ENCODE measurements at places on chromosomes 3 and 15.

- peak; percentile 37 for DNase-seq
Measured at GRCh38 chr15:41888662-41889253, 5.1 kb downstream of the SPTBN5 start.

GRCh38 chr3:178982137-178982536 lies 89.5 kb downstream of the ZMAT3 start:
- DNase-seq = no peak

DNA sequence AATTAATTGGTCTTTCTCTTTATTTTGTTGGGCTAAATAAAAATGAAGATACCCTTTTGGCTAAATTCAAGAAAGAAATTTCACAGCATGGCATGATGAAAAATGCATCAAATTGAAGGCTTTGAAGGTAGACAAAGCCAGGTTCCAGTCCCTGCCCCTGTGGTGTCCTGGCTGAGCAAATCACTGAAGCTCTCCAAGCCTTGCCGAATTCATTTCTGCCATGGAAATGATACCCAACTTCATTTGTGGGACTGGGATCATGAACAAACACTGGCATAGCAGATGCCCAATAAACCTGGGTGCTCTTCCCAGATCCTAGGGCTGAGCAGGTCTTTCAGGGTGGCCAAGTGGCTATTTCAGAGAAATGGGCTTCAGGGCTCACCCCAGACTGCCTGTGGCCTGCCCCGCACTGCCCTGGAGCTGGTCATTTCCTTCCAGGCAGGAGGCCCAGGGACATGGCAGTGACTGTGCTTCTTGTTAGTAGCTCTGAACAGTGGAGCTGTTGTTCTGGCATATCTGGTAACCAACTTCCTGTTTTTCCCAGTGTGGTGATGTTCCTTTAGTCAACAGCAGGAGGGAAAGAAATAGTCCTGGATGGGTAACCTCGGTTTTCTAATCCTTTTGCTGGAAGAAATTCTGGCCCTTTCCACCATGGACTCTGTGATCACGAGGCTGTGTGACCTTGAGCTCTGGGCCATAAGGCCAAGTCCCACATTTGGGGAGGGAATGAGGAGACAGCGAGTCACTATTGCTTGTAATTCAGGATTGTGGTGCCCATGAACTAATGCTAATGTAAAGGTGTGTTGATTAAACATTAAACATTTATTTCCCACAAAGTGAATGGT lies 47.6 kb downstream of the CTDSPL start:
- DNase-seq = no peak

DNA sequence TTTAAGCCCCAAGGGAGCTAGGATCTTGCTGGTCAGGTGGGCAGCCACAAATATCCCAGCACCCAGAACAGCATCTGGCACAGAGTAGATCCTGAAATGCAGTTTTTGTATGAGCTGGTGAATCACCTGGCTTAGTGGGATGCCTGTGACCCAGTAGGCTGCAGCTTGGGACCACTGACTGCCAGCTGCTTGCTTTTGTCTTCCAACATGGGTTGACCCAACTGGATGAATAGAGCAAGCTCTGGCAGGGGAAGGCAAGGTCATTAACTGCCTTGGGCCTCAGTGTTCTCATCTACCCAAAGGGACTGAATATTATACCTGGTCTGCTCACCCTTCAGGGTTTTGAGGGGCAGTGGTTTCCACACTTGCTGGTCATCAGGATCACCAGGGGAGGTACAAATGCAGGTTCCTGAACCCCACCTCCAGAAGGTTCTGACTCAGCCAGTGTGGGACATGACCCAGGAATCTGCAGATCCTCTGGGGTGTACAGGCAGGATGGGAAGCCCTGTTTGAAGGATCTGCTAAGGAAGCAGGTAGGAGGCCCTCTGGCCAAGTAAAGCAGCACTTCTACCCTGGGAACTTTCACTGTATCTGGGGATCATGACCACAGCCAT lies 55.4 kb downstream of the ITGA11 start:
- no peak for DNase-seq

- no peak for DNase-seq
Measured at GRCh38 chr3:174667386-174667785, 191.7 kb upstream of the NAALADL2 start.

DNA sequence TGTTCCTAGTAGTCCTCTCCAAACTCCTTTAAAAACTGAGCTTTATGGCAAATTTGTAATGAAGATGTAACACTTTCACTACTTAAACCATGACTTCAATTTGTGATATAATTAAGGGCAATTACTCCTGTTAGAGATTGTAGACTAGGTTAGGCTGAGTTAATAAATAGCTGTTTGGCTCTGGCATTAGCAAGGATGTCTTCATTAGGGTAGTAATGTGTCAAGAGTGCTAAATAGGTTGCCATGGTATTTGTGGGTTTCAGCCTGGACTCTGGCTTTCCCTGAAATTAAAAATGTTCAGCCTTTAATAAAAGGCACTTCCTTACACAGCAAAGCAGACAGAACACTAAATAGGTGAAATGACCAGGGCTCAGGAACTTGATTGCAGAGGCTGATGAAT lies 71.9 kb downstream of the GHSR start:
- DNase-seq = no peak

- DNase-seq = no peak
Measured at GRCh38 chr3:128572644-128573105, 77.9 kb downstream of the RPN1 start.

DNA sequence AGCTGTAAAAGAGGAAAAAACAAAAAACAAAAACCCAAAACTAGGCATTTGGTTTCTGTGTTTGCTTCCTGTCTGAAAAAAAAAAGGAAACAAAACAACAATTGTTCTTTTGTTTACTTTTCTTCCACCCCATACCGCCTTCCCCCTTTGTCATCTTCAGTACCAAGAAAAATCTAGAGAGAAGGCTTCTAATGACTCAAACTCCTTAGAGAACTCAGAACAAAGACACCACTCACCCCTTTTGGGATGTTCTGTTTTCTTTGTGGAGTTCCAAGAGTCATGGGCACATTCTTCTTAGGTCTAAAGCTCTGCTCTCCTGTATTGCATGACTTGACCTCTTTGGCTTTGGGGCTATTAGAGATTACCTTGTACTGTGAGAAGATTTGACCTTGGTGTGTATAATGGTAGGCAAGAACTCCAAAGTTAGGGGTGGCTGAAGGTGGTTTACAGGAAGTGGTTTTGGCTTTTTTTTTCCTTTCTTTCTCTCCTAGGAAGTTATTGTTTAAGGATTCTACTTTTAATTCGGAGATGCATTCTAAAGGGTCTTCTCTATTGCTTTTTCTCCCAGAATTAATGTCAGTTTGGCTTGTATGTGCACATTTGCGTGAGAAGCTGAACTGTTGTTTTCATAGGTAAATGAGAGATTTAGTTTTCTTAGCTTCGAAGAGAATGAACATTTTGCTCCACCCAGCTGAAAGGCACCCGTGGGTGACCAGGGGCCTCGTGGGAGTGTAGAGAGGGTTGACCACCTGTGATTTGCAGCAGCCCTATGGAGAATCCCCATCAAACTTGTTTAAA lies 39.5 kb upstream of the ZBTB20 start:
- DNase-seq = no peak

- no peak for DNase-seq
Measured at GRCh38 chr3:142272200-142272891, 47.0 kb upstream of the GK5 start.

DNA sequence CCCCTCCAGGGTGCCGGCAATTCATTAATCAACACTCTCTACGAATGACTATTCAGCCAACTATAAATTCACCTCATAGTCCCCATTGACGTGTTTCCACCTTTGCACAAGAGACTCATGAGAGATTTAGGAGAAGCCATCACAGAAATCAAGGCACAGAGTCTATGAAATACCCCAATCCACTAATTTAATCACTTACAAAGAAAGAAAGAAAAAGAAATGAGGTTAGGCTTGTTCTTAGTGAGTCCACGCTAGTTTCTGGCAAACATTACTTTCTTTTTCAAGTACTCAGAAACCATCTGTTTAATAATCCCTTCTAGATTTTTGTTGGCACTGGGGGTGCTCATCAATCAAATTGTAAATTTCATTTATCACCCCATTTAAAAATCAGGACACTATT lies 125.2 kb upstream of the ADPGK start:
- no peak for DNase-seq

DNA sequence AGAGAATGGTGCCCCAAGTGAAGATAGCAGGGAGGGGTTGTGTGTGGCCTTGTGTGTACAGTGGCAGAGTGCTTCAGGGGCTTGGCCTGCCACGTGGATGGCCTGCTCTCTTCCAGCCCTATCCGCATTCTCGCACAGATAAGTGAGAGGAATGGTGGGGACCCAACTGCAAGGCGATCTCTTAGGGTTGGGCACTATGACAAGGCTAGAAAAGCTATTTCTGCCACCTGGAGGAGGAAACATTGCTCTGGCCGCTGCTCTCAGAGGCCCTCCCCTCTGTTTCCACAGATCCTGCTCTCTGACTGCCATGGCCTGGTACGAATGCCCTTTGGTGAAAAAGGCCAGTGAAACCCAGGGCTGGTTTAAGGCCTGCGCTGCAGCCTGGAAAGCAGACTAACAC lies 20.6 kb downstream of the EEFSEC start:
- DNase-seq = no peak

GRCh38 chr3:111210866-111211564 lies 139.4 kb downstream of the NECTIN3 start:
- DNase-seq = no peak
